Thoracic aorta (tissue), 2 donors: ENCODE measurements at places on chromosomes 12 and 14. TPM values are rescaled to one million over a fixed set of nuclear protein-coding genes. Genes with fewer than 3 reads are reported as not detected.

Gene CLEC9A
- not detected for total RNA-seq

Gene DENND5B
- total RNA-seq = 43.9 TPM

Gene GPD1
- 4.2 TPM for total RNA-seq

Gene TBX3
- total RNA-seq = 3.5 TPM

Gene MGST1
- 18.5 TPM for total RNA-seq

Gene CKAP4
- total RNA-seq = 81.4 TPM

Gene ALG10B
- 5.5 TPM for total RNA-seq

Gene HRK
- not detected for total RNA-seq

DNA sequence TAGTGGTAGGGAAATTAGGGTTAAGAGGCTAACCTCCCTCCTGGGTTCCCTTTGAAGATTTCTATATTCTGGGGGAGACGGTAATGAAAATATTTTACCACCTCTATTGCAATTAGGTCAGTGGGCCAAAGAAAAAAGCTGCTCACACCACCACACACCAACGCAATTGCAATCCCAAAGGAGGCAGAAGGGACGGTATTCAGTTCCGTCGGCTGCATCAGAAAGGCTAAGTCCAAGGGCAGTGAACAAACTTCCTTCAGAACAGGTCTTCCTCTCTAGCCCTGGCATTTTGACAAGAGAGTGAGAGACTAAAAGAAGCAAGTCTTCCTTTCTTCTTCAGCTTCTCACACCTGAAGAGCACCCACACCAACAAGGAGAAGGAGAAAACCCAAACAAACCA lies 51.2 kb downstream of the OTX2 start:
- no peak for DNase-seq

- no peak for DNase-seq
Measured at GRCh38 chr12:60172266-60173211, 576.7 kb downstream of the SLC16A7 start.

DNA sequence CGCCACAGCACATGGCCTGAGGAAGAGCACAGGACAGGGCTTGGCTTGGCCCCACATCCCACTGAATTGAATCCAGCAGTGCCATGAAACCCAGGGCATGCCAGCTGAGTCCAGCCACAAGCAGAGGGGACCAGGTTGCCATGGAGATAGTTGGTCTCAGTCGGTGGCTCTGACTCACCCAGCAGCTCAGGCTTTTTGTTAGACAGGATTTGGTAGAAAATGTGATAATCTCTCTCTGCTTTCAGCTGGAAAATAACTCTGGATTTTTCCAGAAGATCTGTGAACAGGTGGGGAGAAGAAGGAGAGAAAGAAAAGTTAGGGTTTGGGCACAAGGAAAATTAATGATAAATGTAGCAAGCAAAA lies 4.8 kb downstream of the MYH7 start:
- no peak for DNase-seq

- DNase-seq = no peak
Measured at GRCh38 chr12:6326316-6327228, 15.3 kb downstream of the TNFRSF1A start.

GRCh38 chr14:99546234-99546879 lies 57.6 kb downstream of the CCDC85C start:
- no peak for DNase-seq

GRCh38 chr12:76031414-76032042 lies at the start of gene PHLDA1:
Gene PHLDA1 (minus strand): TSS chr12:76031776.
- DNase-seq = peak; percentile 79

DNA sequence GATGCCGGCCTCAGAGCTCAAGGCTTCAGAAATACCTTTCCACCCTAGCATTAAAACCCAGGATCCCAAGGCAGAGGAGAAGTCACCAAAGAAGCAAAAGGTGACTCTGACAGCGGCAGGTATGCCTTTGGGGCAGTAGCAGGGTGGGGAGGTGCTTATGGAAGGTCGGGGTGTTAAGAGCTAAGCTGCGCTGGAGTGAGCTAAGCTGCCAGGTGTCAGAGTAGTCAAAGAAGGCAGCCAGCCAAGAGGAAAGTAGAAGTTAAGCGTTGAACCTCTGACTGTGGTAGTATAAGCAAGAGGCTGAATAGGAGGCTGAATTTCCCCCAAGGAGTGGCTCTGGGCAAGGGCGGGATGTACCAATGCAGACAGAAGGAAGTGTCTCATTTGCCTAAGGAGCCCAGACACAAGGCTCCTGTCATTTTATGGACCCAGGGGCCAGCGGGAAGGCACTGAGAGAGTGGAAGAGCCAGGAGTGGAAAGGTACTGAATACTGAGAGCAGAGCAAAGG lies 29.2 kb downstream of the DYRK4 start:
- no peak for DNase-seq

DNA sequence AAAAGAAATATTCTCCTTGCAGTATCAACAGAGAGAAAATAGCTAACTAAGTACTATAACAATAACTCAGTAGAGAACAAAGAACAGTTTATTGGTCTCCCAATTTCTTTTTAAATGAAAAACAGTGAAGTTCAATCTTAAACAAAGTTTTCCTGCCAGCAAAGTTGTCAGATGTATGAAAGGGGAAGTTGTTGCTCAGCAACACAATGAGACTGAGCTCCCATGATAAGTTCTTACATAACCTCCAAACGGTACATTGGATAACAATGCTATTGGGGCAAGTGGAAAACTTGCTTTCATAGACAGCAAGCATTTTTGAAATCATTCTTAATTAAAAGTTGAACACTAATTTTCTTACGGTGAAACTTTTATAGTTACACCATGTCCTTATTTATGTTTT lies 94.9 kb downstream of the ALG10B start:
- DNase-seq = no peak

DNA sequence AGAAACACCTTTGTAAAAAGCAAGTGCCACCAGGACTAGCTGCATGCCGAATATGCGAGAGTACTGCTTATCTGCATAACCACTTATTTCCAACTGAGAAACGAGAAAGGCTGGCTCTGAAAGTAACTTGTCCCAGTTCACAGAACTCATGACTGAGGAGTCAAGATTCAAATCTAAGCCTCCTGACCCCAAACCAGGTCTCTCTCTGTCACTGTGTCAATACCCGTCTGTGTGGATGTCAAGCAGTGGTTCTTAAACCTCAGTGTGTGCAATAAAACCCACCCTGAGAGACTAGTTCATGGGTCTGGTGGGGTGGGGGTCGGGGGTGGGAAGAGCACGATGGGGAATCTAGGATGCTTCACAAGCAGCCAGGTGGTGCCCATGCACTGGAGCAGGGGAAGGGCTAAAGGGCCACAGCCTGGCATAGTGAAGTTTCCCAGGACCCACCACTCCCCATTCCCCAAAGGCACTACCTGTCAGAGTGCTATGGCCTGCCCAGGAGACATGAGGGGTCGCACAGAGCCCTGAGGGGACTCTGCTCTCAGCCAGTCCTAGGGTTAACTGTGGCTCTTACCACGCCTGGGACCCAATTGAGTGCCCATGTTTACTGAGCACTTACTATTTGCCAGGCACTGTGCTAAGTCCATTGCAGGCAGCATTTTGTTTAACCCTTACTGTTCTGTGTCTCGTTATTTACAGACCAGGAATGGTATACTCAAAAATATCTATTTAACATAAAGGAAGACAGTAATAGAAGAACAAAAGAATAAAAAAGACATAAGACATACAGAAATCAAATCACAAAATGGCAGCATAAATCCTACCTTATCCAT lies 33.4 kb upstream of the PNMA1 start:
- DNase-seq = no peak

DNA sequence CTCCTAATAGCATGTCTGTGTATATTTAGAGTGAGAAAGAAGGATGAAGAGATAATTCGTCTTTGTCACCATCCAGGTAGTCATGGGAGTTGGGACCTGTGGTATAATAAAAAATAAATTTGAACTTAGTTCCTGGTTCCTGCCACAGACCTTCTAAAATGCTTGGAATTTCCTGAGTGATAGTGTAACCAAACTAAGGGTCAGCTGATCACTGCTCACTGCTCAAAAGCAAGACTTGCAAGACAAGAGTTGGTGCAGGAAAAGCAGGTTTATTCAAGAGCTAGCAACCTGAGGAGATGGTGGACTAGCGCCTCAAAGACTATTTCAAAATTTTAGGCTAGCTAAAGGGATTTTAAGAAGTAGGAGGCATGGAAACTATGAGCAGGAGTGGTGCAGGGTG lies 19.1 kb downstream of the ANG start:
- DNase-seq = no peak

GRCh38 chr14:76090616-76091391 lies 60.9 kb upstream of the GPATCH2L start:
- DNase-seq = no peak

- no peak for DNase-seq
Measured at GRCh38 chr14:54699735-54700134, 132.8 kb downstream of the SAMD4A start.

DNA sequence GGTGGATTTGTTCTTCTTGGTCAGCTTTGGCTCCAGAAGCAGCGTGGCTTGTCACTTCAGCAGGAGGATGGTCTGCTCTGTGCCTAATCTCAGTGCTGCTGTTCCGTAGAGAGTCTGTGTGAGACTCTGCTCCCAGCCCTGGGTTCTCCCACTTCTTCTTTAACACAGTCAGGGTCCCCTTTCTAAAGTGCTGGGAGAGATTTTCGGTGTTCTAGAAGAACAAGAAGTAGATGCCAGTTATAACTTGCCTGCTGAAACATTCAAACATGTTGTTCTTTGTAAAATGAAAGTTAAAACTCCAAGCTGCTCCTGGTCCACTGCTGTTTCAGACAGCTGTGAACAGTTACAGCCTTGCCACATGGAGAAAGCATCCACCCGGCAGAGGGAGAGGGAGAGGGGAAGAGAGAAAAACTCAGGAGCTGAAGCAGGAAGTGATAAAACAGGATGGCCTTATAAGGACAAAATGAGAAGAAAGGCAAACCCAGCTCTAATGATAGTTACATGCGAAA lies 55.2 kb upstream of the CERS5 start:
- peak; percentile 28 for DNase-seq

DNA sequence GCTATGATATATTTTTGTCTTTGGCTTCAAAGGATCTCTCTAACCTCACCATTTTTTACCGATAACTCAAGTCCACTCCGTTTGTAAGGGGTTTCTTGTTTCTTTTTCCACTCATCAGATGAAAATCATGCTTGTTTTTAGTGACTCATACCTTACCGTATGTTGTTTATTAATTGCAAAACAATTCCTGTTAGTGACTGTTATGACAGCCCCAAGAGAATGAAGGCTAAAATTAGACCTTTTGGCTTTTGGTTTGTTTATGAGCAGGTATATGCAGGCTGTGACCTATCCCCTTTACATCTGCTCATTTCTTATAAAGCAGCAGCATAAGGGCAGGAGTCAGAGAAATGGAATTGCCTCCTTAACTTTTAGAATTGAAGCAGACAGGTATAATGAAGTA lies 319.8 kb downstream of the CEP128 start:
- DNase-seq = no peak

GRCh38 chr14:84894254-84894653 lies 635.7 kb upstream of the FLRT2 start:
- no peak for DNase-seq
